ENCODE measurements at places on chromosomes 11 and 22.

DNA sequence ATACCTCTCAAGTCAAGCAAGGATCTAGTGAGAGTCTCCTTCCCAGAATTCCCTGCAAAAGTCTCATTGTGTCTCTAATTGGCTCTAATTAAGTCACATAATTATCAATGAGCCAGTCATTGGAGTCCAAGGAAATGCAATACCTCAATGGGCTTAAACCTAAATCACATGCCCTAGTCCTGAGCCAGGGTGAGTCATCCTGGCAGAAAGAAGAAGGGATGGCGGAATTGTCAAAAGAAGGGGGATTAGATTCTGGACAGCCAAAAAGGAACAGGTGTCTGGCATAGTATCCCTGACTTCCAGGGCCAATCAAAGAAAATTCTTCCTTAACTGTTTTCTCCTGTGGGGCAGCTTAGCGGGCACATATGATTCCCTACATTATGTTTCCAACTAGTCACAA is 25.1 kb upstream of the LDLRAD3 start:
- peak; percentile 39 for DNase-seq

DNA sequence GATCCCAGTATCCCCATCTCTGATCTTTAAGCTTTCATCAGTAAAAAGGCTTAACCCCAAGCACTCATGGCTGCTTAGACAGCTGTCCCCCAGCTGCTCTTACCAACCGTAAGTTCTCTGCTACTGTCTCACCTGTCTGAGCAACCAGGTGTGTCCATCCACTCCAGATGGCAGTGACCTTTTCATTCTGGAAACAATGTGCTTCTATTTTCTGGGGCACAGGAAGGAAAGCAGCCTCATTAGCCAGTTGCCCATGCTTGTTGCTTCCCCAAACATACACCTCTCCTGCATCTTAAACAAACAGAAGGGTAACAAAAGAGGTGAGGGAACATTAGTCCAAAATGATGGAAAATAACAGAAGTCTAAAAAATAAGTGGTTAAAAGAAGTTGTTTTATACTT is 24.4 kb downstream of the SERGEF start:
- no peak for DNase-seq

- DNase-seq, result peak; percentile 17
Observed at GRCh38 chr22:26890870-26891269, 233.5 kb downstream of the MIAT start.

DNA sequence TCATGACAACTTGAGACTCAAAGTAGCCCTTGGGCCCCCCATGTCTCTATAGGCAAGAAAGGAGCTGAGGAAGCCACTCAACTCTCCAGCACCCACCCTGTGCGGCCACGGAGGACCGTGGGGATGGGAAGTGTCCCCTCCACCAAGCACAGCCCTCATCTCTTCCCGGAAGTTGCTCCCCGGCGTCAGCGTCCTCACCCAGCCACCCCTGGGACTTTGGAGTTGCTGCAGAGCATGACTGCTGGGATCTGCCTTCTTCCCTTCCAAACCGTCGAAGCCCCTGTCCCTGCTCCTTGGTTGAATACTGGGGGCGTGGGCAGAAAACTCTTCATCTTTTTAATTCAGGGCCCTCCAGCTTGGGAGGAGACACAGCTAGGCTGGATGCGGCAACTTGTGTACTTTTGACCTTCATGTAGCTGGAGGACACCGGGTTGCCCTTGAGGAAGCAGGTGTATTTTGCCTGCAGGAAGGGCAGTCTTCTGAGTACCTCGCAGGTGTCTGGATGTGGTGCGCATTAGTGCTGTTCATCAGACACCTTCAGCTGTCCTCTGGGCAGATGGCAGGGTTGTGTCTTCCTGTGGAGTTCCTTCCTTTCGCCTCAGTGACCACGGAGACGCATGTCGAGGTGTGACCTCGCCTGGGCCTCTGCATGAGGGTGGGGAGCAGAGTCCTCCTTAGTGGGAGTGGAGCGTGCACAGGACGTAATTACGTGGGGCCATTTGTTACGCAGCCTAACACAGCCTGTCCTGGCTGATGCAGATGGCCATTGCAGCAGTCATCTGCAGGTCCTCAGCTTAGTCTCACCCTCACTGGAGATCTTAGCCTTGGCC is 12.2 kb upstream of the IFITM3 start:
- DNase-seq, result no peak

GRCh38 chr22:43993072-43993760 is 30.9 kb upstream of the PARVB start:
- DNase-seq, result peak; percentile 72

DNA sequence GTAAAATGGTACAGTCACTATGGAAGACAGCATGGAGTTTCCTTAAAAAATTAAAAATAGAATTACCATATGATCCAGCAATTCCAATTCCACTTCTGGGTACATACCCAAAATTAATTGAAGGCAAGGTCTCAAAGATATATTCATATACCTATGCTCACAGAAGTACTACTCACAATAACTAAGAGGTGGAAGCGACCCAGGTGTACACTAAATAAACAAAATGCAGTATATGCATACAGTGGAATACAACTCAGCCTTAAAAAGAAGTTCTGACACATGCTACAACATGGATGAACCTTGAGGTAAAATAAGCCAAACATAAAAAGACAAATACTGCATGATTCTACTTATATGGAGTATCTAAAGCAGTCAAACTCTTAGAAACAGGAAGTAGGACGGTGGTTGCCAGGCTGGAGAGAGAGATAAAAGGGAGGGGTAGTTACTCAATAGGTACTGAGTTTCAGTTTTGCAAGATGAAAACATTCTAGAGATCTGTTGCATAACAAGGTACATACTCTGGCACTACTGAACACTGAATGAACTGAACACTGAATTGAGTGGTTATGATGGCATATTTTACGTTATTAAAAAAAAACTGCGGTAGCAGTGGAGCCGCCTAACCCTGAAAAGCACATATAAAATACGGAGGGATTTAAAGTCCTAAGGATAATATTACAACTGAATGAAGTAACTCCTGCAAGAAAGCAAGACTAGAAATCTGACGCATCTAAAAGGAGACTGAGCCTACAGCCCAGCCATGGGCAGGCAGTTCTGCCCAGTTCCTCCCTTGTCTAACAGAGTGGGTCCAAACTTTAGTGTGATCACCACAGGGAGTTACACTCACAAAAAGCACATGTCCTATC is 12.8 kb downstream of the DGCR2 start:
- DNase-seq, result no peak

- DNase-seq, result no peak
Observed at GRCh38 chr11:44248109-44248508, 61.8 kb downstream of the ALX4 start.

DNA sequence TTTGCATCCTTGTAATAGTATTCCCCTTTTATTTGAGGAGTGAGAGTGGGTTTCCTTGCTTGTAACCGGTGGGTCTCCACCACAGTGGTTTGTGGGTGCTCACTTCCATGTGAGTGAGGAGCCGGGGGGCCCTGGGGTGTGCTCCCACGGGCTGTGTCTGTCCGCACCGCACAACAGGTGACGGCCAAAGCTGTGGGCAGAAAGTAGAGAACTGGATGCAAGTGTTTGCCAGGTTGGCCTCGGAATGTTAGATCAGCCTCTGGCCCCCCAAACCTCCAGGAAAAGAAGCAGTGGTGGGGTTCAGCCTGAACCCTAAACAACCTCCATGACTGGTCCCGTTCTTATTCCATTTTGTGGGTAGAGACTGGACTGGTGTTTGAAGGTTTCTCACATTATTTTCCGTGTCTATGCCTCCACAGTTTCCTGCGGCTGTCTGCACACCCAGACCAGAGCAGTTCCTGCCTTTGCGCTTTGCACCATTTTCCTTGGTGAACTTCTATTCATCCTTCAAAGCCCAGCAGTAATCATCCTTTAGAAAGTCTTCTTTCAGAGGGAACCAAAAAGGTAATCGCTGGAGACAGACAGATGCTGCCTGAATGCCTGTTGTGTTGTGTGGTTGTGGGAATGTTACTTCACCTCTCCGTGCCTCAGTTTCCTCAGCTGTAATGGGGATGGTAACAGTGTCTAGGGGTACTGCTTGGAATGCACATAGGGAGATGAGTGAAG is 77.2 kb downstream of the MYEOV start:
- no peak for DNase-seq

GRCh38 chr22:20216863-20217499 is 51.1 kb downstream of the RTN4R start:
- no peak for DNase-seq

GRCh38 chr11:131944736-131945135 is 574.3 kb downstream of the NTM start:
- no peak for DNase-seq

GRCh38 chr22:40499209-40499623 is 128.8 kb downstream of the SGSM3 start:
- no peak for DNase-seq

GRCh38 chr22:38317995-38318715 is 922 bp upstream of the CSNK1E start:
- DNase-seq, result no peak

- DNase-seq, result no peak
Observed at GRCh38 chr22:32650553-32651345, 150.8 kb upstream of the TIMP3 start.

GRCh38 chr11:60265373-60266214 is 14.9 kb upstream of the MS4A4A start:
- peak; percentile 46 for DNase-seq

DNA sequence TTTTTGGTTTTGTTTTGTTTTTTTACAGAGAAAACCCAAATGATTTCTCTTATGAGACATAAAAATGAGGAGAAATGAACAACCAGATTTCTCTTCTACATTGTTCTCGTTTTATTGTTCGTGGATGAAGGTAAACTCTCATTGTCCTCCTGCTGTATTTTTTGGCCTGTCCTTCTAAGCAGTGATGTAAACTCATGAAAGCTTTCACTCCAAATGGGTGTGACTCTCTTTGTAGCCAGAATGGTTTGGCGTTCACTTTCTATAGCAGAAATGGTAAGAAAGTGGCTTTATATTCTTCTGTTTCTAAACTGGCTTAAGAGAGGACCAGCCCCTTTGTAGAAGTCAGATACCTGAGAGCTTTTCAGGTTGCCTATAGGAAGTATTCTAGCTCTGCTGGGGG is 15.5 kb upstream of the BMAL1 start:
- no peak for DNase-seq

DNA sequence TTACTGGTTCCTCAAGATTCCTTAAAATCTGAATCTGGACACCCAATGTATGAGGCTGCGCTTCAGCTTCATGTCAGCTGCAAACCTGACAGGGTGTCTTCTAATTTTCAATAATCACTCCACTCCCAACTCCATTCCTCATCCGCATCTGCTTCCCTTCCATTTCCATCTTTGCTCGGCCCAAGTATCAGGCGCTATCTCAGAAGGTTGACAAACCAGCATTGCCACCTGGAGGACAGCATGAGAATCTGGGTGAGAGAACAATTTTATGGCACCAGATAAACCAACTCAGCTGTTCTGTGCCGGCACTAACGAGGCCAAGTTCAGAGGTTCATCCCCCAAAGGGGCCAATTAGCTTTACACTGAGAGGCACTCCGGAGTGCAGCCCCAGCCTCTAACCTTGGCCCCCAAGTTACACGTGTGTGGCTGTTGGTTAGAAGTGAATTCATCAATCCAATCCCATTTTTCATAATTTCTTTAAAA is 79.1 kb upstream of the LMO2 start:
- peak; percentile 86 for DNase-seq

GRCh38 chr22:49817359-49817758 is 10.3 kb downstream of the BRD1 start:
- DNase-seq, result no peak

DNA sequence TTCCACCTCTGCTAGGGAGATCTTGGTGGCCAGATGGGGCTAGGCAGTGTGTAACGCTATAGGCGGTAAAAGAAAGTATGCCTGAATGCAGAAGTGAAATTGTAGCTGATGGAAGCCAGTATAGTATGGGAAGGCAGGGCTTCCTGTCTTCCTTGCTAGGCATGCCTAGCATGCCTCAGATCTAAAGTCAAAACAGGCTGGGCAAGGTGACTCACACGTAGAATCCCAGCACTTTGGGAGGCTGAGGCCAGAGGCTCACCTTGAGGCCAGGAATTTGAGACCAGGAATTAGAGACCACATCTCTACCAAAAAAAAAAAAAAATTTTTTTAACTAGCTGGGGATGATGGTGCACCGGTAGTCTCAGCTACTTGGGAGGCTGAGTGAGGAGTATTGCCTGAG is 281.7 kb upstream of the MTNR1B start:
- no peak for DNase-seq

GRCh38 chr11:44814881-44815592 is 88.3 kb downstream of the TSPAN18 start:
- DNase-seq, result peak; percentile 72

DNA sequence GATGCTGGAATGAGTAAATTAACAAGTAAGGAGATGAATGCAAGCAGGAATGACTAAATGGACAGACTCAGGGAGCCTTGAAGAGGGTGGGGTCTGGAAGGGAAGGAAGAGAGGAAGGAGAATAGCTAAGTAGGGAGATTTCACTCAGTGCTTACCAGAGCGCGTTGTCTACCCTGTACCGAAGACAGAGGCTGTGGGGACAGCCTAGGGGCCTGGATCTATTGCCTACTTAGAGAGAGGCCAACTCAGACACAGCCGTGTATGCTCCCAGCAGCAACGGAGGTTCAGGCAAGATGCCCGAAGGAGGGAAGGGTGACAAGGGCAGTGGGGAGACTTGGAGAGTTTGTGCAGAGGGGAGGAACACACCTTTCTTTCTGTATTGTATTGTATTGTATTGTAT is at the start of gene FOLR2:
TSS of gene FOLR2 (plus strand) at position 157 of the 400 bp plus-strand sequence. CDS start 1,791 bp downstream, outside the sequence.
- no peak for DNase-seq

Data from NCI-H82 (cell line).